ENCODE measurements at places on chromosomes 2 and 18.
A peak's percentile ranks its signal among the peaks of the same experiment; 100 is the strongest.

- no peak for DNase-seq
These were observed 46.6 kb downstream of the ALK start for GRCh38 chr2:29874745-29875144.

- no peak for DNase-seq
These were observed 244.3 kb upstream of the COPS8 start for GRCh38 chr2:236841389-236841788.

GRCh38 chr2:75553935-75554531, 6.7 kb downstream of the EVA1A start:
- DNase-seq = no peak

DNA sequence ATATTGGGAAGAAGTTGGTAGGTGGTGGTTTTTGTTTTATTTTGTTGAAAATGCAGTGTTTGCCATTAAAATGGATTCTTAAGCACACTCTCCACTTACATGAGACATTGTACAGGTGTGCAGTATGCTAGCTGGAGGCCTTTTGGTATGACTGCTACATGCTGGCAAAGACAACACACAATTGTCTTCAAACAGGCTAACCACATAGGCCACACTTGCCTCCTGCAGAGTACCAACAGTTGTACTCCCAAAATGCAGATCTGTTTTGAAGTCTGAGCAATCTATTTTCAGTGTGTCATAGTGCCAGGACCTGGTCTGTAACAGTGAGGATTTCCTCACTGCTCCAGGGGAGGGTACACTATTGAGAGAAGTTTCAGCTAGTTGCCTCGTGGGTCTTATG, 213.6 kb downstream of the ZRANB3 start:
- DNase-seq = no peak

GRCh38 chr2:35790292-35790691, 565.3 kb upstream of the CRIM1 start:
- no peak for DNase-seq

GRCh38 chr2:216606551-216607276, 26.5 kb upstream of the IGFBP2 start:
- no peak for DNase-seq

DNA sequence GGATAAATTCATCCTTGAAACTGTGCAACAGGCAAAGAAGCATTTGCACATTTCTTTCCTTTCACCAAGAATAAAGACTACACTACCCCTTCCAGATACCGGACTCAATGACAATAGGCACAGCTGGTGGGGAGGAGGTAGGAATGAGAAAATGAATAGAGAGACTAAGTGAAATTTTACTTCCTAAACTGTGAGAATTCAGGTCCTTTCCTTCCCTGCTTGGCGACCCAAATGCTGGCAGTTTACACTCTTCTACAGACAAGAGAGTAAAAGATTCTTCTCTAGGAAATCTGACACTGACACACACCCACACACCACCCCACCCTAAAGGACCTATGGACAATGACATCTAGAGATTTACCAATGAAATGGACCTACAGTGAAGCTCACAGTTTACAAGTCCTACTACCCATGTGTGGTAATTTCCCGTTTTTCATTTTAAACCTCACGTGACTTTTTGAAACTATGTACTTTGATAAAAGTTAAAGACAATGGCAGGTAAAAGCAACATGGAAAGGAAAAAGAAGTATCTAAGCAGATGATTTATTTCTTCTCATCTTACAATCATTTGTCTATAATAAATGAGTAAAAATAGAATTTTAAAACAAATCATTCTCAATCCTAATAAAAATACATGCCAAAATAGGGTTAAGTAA, 27.9 kb downstream of the REV1 start:
- no peak for DNase-seq

- DNase-seq = no peak
These were observed 5.0 kb downstream of the BIN1 start for GRCh38 chr2:127101756-127102477.

DNA sequence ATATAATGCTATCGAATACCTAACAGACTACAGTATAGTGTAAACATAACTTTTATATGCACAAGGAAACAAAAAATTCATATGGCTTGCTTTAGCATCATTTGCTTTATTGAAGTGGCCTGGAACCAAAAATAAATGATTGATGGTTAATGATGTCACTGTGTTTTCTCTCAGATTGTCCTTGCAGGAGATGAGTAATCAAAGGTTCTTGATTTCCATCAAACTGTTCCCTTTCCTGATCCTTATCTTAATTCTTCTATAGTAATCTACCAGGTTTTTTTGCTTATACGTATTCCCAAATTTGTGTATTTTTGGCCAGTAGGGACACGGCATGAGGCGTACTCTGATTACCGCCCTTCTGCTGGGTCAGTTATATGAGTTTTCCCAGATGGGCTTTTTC, 104.9 kb upstream of the CXCR4 start:
- DNase-seq = no peak

DNA sequence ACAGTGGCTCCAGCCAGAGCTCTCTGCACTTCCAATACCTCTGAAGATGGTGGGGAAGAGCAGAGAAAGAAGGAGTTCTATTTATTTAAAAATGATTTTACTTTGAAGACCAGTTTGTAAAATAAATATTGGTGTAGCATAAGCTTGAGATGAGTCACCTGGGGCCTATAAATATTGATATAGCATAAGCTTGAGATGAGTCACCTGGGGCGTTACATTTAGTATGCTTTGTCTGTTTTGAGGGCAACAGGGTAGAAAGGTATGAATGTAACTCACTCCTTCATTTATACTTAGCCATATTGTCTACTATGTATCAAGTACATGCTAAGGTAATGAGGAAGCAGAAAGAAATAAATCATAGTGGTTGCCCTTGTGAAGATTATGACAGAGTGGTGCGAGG, 7.7 kb upstream of the SULT1C4 start:
- no peak for DNase-seq

DNA sequence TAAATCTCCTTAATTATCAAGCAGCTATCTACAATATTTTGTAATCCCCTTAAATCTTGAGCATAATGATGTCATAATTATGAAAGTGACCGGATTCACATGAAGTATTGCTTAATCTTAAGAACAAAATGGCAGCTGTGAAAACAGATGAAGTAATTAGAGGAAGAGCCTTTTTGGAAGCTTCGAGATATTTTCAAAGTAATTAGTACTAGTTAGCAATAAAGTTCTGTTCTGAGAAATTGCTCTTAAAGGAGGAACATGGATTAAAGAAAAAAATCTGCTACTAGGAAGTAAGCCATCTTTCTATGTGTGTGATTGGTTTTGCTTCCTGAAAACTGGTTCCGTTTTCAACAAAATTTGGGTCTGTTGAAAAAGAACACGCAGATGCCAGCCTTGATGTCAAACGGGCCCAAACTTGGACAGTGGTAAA, 18.3 kb downstream of the CLUL1 start:
- peak; percentile 76 for DNase-seq

- no peak for DNase-seq
These were observed 6.8 kb upstream of the NR4A2 start for GRCh38 chr2:156339110-156339847.

Data from inflammatory macrophage treated with lipopolysaccharide for 1 hour (primary cell).